ENCODE measurements at places on chromosomes 16 and 17.

GRCh38 chr16:57498031-57498430 is 11.7 kb upstream of the DOK4 start:
- no peak for DNase-seq

DNA sequence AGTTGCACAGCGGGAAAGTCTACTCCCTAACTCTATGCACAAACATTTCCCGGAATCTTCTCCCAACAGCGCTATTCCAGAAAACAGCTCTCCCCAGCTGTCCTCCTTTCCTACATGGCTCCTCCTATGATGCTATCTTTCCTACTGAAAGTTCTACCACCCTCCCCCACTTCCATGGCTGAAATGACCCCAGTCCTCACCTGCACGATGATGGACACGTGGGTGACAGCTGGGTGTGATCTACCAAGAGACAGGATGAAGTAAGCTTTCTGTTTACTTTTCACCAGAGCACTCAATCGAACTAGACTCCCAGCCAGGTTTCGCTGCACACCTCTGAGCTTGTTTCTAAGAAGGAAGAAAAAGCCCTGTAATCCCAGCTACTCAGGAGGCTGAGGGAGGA is 10.7 kb downstream of the CTC1 start:
- DNase-seq = no peak

- no peak for DNase-seq
These were observed 13.2 kb upstream of the ATP2A3 start for GRCh38 chr17:3977387-3977786.

- DNase-seq = no peak
These were observed 31.5 kb downstream of the WWOX start for GRCh38 chr16:78130950-78131349.
